ENCODE measurements at places on chromosomes 2 and 18.

DNA sequence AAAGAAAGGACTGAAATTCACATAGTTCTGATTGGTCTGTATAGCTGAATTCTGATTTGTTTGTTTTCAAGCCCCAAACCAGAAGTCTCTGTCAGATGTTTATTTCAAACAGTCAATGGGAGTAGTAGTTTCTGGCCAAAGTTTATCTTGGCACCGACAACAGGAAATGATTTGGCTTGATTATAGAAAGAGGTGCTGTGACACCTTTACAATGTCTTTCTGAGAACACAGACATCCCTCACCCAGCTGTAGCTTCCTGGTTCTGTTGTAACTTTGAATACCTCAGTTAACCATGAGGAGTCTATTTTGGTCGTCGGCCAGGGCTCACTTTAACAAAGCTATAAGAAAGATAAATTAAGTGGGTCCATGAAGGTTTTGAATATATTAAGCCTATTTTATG lies 545.0 kb upstream of the ZNF804A start:
- DNase-seq: no peak

GRCh38 chr2:125839945-125840344 lies 816.0 kb upstream of the GYPC start:
- DNase-seq: no peak

DNA sequence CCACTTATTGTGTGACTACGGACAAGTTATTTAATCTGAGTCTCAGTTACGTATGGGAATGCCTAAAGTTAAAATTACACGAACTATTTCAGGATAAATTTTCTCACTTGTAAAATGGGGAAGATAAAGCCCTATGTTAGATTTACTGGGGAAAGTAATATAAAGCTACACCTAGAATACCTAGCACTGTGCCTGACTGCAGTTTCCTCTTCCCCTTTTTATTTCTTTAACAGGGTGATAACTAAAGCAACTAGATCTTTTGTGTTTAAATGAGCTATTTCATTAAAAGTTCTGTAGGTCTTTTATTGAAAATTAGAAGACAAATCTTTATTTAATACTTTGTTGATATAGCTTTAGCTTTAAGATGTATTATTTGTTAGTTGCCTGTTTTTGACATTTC lies 5.0 kb downstream of the B3GNT2 start:
- no peak for DNase-seq

DNA sequence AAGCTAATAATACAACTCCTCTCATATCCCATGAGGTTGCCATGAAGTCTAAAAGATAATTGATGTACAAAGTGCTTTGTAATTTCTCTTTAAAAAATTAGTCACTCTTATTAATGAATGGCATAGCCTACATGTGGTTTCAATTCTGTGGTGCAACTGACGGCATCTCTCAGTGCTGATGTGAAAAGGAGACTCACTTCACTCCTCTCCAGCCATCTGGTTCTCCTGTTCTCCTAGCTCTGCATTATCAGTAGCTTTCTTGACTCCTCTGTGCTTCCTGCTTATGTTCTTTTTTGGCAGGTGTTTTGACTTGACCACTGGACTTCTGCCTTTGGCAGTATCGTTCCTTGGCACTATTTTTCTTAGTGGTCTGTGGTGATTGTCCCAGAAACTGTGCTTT lies 134.9 kb upstream of the ZFP36L2 start:
- no peak for DNase-seq

GRCh38 chr2:27471961-27472360 lies 17.6 kb downstream of the IFT172 start:
- no peak for DNase-seq

DNA sequence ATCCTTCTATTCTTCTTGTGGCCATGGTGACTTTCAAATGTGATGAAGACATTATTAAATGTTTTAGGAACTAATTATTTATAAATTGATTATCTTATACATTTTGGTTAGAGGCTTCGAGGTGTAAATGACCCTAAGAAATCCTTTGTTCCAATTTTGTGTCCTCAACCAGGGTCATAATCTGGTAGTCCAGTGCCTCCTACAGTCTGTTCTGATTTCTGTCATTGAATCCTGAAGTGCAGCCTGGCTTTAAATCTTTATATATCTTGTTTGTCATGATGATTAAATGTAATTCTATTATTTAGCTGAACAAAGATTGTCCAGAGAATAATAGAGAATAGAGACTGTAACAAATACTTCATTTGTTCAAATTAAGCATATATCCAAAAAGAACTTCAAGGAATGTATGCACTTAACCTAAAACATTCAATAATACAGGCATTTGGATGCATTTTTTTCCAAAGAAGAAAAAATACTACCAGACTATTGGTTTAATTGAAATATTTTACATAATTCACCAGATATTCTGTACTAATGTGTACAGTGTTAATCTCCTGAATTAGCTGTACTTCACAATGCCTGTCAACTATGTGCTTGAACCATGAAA lies 89.8 kb downstream of the PRPF40A start:
- no peak for DNase-seq

GRCh38 chr2:240410808-240411207 lies 24.7 kb upstream of the GPC1 start:
- DNase-seq: no peak

DNA sequence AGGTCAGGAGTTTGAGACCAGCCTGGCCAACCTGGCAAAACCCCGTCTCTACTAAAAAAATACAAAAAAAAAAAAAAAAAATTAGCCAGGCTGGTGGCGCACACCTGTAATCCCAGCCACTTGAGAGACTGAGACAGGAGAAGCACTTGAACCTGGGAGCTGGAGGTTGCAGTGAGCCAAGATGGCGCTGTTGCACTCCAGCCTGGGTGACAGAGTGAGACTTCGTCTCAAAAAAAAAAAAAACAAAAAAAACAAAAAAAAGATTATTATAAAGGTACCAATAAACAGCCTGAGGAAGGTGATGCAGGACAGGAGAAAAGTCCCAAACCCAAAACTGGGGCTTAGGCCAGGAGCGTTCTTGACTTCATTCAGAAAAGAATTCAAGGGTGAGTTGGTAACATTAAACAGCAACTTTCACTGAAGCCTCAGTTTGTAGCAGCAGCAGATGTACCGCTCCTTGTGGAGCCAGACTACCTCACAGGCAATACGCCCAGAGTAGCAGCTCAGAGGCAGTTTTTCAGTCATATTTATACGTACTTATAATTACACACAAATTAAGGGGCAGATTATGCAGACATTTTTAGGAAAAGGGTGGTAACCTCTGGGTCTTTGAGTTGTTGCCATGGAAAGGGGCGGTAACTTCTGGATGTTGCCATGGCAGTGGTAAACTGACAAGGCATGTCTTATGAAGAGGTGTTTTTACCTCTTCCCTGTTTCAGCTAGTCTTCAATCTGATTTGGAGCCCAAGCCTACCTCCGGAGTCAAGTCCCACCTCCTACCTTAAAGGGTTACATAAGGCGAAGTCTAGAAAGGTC lies 1596.6 kb upstream of the CELF4 start:
- DNase-seq: no peak

GRCh38 chr2:145760781-145761649 lies 1241.1 kb upstream of the ZEB2 start:
- DNase-seq: no peak

GRCh38 chr2:181754105-181754504 lies 73.8 kb upstream of the NEUROD1 start:
- no peak for DNase-seq

DNA sequence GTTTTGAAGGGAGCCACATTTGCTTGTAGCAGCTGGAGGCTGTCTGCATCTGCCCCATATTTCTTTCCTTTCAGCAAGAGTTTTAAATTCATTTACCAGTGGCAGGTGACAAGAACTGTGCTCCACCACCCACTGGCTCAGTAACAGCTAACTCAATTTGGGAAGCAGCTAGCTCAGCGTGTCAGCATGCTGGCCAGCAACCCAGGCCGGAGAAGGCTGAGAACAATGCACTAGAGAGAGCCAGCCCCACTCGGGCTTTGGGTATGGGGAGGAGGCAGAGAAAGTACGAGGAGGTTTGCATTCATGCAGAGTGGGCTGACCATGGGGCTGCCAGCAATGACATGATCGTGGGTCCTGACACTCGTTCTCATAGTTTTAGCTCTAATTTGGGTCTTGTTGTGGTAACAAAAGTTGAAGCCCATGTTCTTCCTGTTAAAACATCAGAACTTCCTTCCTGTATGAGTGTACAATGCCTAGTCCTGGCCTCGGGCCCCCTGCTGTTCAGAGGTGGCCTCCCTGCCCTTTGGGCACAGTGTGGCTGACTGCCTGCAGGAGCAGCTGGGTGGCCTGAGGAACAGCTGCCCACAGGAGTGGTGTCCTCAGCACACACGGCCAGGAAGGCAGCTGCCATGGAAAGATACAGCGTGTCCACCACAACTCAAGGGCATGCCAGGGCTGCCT lies 23.0 kb downstream of the CDC42EP3 start:
- peak; percentile 24 for DNase-seq

DNA sequence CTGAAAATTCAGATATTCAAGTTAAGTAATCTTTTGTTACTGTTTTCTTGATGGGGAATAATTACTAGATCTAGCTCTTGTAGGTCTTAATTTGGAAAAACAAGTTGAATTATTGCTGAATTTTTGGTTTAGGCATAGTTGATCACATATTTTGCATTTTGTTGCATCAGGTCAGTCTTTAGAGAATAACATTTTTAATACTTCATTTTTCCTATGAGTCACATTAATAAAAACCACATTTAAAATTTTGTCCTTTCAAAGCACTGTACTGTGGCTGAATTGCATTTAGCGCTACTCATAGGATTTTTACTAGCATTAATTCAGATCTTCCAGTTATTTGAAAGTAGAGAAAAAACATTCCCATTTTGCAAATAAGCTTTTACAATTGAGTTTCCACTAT lies 23.2 kb downstream of the MAP4K4 start:
- DNase-seq: no peak

DNA sequence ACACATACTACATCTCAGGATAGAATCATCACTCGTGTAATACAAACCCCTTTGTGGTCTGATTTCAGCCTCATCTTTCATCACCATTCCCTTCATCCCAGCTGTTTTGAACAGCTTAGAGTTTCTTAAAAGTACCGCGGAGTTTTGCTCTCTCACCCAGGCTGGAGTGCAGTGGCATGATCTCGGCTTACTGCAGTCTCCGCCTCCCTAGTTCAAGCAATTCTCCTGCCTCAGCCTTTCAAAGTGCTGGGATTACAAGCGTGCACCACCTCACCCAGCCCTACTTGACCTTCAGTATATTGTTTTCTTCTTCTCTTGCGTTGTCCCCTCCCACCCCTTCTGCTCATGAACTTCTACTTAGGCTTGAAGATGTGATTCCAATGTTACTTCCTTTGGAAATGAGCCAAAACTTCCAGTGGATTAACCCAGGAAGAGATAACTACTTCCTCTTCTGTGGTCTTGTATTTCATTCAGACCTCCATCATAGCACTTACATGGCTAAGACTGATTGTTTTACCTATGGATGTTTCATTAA lies 15.8 kb downstream of the ERLEC1 start:
- no peak for DNase-seq

DNA sequence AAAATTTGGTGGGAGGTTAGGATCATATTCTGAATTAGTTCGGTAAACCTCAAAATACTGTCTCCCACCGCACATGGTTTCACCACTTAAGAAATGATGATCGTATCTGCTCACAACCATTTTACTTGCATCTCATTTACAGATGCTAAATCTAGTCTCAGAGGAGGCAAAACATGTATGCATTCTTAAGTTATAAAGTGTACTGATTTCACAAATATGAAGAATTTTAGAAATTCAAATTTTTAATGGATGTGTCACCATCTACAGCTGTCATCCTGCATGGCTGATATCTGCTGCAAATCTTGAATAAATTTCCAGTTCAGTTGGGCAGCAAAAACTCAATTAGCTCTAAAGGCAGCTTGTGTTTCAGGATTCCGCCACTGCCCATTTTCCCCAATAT lies 243.3 kb upstream of the KCNJ3 start:
- no peak for DNase-seq
